ENCODE measurements at places on chromosomes 12 and 14. TPM values are rescaled to one million over a fixed set of nuclear protein-coding genes. Genes with fewer than 3 reads are reported as not detected.

The MYF6 gene
- total RNA-seq, result not detected

The PRB2 gene
- not detected for total RNA-seq

The KCNMB4 gene
- total RNA-seq, result 0.26 TPM

The TPI1 gene
- total RNA-seq, result 1,603 TPM

The SHMT2 gene
- total RNA-seq, result 124 TPM

The RNASE3 gene
- total RNA-seq, result not detected

The FAM90A1 gene
- 0.12 TPM for total RNA-seq

The IL22 gene
- not detected for total RNA-seq

The PLXNC1 gene
- total RNA-seq, result 0.06 TPM

The RFLNA gene
- not detected for total RNA-seq
